ENCODE measurements at places on chromosomes 6 and 20.

DNA sequence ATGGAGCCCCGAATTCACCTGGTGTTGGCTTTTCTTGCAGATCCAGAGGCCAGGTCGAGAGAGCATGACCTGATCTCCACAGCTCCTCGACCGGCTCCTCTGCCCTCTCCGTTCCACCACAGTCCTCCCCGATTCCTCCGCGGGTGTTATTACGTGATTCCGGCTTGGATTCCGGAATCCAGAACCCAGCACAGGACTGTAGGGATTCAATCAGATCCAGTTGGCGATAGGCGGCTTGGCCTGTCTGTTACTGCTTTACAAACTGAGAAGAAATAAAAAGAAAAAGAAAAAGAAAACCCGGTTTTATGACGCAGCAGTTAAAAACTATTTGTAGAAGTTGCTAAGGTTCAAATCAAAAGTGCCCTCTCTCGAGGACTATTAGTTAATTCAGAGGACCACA is 222.7 kb downstream of the EYA2 start:
- DNase-seq = no peak

DNA sequence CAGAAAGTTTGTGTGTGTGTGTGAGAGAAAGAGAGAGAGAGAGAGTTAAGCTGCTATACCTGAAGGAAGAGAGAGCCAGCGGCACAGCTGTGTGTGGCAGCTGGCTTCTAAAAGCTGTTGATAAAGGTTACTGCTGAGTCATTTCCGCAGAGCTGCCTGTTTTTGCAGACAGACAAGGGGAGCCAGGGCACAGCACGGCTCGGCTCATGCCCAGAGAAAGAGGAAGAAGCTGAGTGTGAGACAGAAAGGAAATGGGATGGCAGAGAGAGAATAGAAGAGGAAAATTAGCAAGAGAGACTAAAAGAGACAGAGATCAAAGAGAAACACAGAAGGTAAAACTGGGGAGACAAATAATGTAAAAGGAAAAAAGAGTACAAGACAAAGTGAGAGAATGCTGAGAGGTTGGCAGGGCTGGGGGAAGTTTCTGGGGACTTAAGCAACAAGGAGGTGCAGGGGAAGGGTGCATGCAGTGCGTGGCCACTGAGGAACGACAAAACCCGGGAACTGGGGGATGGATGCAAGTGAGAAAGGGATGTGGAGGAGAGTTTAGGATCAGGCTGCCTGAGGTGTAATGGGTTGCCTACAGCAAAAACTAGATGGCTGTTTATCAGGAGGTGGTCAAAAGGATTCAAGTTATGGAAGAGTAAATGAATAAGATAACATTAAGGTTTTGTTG is 22.7 kb downstream of the HLA-A start:
- DNase-seq = peak; percentile 92

DNA sequence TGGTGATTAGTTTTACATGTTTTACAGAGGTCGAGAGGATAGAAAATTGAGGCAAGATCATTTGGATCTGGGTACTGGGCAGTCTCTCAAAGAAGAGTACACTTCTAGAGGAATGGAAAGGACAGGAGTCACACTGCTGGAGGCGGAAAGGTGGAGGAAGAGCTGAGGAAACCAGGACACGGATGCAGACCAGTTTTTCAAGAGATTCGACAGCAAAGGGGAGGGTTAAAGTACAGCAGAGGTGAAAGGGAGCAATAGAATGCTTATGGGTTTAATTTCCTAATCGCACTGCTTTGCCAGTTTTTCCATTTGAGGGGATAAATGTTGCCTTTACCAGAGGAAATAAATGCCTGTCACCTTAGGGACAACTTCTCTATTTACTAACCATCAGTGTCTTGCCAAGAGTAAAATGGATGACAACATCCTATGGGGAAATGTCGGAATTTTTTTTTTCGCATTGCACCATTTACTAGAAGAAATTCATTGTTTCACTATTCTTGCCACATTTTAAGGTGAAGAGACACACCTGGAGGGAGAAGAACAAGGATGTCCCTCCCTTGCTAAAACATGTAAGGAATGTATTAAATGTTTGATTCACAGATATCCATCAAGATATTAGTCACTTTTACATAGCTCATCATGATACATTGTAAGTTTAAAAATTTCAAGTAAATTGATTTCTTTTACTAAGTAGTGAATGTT is 226.6 kb downstream of the COL12A1 start:
- no peak for DNase-seq

DNA sequence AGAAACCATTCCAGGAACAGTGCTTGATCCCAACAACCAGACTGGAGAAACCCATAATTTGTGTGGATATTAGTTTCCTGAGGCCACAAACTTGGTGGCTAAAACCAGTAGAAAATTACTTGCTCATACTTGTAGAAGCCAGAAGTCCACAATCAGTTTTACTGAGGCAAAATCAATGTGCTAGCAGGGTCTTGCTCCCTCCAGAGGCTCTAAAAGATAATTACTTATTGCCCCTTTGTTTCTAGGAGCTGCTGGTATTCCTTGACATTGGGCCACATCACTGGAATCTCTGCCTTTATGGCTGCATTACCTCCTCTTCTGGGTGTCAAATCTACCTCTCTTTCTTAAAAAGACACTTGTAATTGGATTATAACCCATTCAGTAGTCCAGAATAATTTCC is 142.2 kb upstream of the SAMD5 start:
- DNase-seq = no peak

DNA sequence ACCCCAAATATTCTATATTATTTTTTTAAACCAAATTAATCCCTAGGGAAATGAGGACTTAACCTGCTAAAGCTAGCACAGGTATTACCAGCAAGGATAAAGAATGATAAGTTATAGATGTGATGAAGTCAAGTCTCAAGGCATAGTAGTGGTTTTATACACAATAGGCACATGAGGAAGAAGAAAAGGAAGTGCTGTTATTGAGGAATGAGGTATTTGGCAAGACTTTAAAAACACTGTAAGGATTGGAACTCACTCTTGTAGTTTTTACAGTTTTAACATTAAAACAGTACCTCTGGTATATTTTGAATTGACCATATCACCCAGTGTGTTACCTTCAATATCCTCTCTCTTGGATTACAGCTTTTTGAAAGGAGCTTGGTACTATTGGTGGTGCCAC is 54.6 kb downstream of the PHF3 start:
- no peak for DNase-seq

GRCh38 chr6:132713352-132714134 is at the start of gene VNN1:
Gene VNN1 (minus strand): TSS chr6:132714055. CDS start chr6:132714035, 20 bp downstream.
- no peak for DNase-seq

GRCh38 chr20:10307359-10307735 is 88.7 kb downstream of the SNAP25 start:
- no peak for DNase-seq

- DNase-seq = peak; percentile 40
Measured at GRCh38 chr20:20363434-20363798, 4.5 kb upstream of the INSM1 start.

Measured in NCI-H2171 treated with DMSO at 0.1 percent for 48 hours (cell line).